ENCODE measurements at places on chromosomes 2 and 18.

GRCh38 chr2:175755169-175755568 lies 246.9 kb downstream of the LNPK start:
- H3K4me3 ChIP-seq = no peak overlapping the region
- H3K27me3 ChIP-seq = peaks cover 7% of the 10 kb centered on the region
- no peak overlapping the region for H3K27ac ChIP-seq
- no peaks in the 10 kb centered on the region for H3K36me3 ChIP-seq
- H3K4me1 ChIP-seq = no peaks in the 10 kb centered on the region

DNA sequence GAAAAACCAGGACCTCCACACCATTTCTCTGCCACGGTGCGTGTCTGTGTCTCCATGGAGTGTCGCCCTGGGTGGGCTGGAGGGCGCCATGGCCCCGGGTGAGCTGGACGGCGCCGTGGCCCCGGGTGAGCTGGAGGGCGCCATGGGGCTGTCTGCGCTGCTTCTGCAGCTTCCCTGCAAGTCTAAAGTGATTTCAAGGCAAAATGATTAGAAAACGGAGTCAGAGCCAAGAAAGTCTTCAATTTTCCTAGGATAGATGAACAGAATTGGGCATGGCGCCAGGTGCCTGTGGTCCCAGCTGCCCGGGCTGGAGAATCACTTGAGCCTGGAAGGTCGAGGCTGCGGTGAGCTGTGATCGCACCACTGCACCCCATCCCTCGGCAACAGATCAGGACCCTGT lies 27.7 kb upstream of the NFATC1 start:
- H3K36me3 ChIP-seq = no peaks in the 10 kb centered on the region
- H3K4me1 ChIP-seq = no peaks in the 10 kb centered on the region
- H3K4me3 ChIP-seq = no peak overlapping the region
- DNase-seq = no peak
- H3K27me3 ChIP-seq = no peaks in the 10 kb centered on the region

DNA sequence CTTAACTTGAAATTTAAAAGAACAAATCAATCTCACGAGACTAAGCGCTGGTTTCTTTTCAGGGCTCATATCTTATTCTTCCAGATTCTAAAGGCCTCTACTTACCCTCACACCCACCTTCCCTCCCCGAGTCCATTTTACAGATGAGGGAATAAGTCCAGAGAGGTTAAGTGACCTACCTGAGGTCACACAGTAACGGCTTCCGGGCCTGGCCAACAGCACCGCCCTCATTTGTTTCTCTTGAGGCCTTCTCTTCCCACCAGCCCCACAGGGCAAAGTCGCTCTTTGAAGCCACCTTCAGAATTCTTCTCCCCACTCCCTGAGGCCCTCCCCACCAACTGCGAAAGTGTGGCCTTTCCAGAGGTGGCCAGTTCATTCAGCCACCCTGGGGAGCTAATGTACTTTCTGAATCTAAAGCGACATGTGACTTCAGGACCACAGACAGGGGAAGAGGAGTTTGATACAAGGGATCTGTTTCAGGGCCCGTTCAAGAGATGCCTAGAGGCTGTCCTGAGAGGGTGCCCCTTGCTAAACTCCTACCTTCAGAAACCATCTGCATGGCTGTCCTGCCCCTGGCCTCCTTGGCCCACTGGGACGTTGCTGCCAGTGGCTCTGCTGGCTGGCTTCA lies 275.3 kb downstream of the HAUS1 start:
- no peak for DNase-seq
- no peak overlapping the region for H3K27ac ChIP-seq
- no peak overlapping the region for H3K4me3 ChIP-seq

GRCh38 chr18:30908381-30908780 lies 134.2 kb downstream of the DSC3 start:
- H3K27me3 ChIP-seq = no peaks in the 10 kb centered on the region
- H3K36me3 ChIP-seq = no peaks in the 10 kb centered on the region
- H3K4me1 ChIP-seq = no peaks in the 10 kb centered on the region
- H3K27ac ChIP-seq = no peak overlapping the region
- DNase-seq = no peak

GRCh38 chr2:120947327-120947726 lies 211.7 kb downstream of the GLI2 start:
- no peaks in the 10 kb centered on the region for H3K4me1 ChIP-seq
- DNase-seq = no peak
- no peak overlapping the region for H3K27ac ChIP-seq
- H3K36me3 ChIP-seq = no peaks in the 10 kb centered on the region
- no peak overlapping the region for H3K4me3 ChIP-seq

GRCh38 chr2:102235491-102235890 lies 48.7 kb downstream of the IL1RL2 start:
- DNase-seq = no peak
- no peak overlapping the region for H3K4me3 ChIP-seq
- H3K4me1 ChIP-seq = peaks cover 14% of the 10 kb centered on the region
- no peaks in the 10 kb centered on the region for H3K36me3 ChIP-seq
- H3K27ac ChIP-seq = no peak overlapping the region

DNA sequence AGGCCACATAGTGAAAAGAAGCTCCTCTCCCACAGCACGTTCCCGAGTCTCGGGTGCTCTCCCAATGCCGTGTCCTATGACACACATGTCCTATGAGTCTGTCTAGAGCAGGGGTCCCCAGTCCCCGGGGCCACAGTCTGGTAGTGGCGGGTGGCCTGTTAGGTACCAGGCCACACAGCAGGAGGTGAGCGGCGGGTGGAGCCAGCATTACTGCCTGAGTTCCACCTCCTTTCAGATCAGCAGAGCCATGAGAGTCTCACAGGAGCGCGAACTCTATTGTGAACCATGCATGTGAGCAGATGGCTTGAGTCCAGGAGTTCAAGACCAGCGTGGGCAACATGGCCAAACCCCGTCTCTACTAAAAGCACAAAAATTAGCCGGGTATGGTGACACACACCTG lies 112.6 kb downstream of the ZBTB7C start:
- H3K36me3 ChIP-seq = no peaks in the 10 kb centered on the region
- DNase-seq = no peak
- H3K4me1 ChIP-seq = peaks cover 45% of the 10 kb centered on the region
- H3K4me3 ChIP-seq = no peak overlapping the region

DNA sequence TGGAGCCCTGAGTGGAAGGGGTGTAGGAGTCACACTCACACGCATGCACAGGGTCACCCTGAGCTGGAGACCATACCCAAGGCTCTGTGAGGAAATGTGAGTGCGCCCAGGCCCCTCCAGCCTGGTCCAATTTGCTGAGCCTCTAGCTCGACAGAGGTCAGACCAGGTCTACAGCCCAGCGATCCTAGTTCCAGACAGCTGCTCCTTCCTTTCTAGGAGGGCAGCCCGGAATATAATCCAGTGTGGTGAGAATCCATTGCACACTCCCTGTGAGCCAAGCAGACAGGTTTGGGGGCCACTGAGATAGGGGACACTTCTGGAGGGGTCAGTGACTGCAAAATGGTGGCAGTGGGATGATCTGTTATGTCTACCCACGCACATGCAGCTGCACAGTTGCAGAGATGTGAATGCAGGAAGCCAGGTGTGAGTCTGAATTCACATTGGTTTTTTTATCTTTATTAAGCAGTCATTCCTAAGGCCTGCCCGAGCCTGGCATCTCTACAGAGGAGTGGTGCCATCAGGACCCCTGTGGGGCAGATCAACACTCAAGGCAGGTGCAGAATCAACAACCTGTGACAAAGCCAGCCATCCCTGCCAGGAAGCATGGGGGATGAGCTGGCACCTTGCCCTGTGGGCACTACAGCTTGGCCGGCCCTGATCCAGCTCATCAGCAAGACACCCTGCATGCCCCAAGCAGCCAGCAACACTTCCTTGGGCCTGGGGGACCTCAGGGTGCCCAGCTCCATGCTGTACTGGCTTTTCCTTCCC lies at the start of gene GPR148:
TSS of gene GPR148 (plus strand) at position 522 of the 768 bp plus-strand sequence. CDS start at position 604, 82 bp downstream.
- no peaks in the 10 kb centered on the region for H3K36me3 ChIP-seq
- no peak within 1 kb of the TSS for H3K4me3 ChIP-seq
- H3K27ac ChIP-seq = no peak within 1 kb of the TSS
- no peak for DNase-seq
- H3K27me3 ChIP-seq = peaks cover 74% of the 10 kb centered on the region
- no peaks in the 10 kb centered on the region for H3K4me1 ChIP-seq

GRCh38 chr2:3759331-3759730 lies 56.0 kb downstream of the DCDC2C start:
- no peak overlapping the region for H3K4me3 ChIP-seq
- no peak for DNase-seq
- H3K4me1 ChIP-seq = no peaks in the 10 kb centered on the region
- H3K36me3 ChIP-seq = no peaks in the 10 kb centered on the region

DNA sequence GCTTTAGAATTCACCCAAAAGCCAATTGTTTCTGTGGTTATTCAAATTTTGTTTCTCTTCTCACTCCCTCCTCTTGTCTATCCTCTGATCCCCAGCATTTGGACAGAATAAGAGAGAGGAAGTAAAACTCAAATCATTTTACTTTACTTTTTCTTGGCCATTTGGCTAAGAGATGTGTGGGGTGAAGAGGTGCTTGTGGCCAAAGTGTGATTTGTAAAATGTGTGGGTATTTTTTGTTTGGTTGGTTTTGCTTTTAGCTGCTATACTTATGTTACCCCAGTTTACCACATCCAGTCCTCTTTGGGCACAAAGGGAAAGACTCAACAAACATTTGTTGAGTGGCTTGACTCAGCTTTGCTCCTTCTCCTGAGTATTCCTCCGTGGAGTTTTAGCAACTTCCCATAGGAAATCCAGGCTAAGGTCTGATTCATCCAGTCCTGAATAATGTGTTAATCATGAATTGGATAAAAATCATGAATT lies 109.1 kb upstream of the CYP1B1 start:
- no peaks in the 10 kb centered on the region for H3K4me1 ChIP-seq
- no peaks in the 10 kb centered on the region for H3K36me3 ChIP-seq
- no peaks in the 10 kb centered on the region for H3K27me3 ChIP-seq
- no peak overlapping the region for H3K27ac ChIP-seq
- DNase-seq = no peak

- H3K36me3 ChIP-seq = no peaks in the 10 kb centered on the region
- DNase-seq = no peak
- H3K4me3 ChIP-seq = no peak overlapping the region
- H3K27ac ChIP-seq = no peak overlapping the region
- H3K27me3 ChIP-seq = no peaks in the 10 kb centered on the region
- H3K4me1 ChIP-seq = no peaks in the 10 kb centered on the region
Observed at GRCh38 chr2:45804987-45805755, 153.7 kb downstream of the PRKCE start.

GRCh38 chr2:160022162-160022561 lies 40.3 kb downstream of the PLA2R1 start:
- DNase-seq = no peak
- no peaks in the 10 kb centered on the region for H3K27me3 ChIP-seq
- H3K27ac ChIP-seq = no peak overlapping the region
- H3K4me3 ChIP-seq = no peak overlapping the region

- H3K36me3 ChIP-seq = no peaks in the 10 kb centered on the region
- H3K4me3 ChIP-seq = no peak overlapping the region
- no peak for DNase-seq
- H3K27ac ChIP-seq = no peak overlapping the region
Observed at GRCh38 chr2:152166633-152167032, 8.9 kb downstream of the STAM2 start.

- no peaks in the 10 kb centered on the region for H3K27me3 ChIP-seq
- H3K36me3 ChIP-seq = no peaks in the 10 kb centered on the region
- H3K27ac ChIP-seq = no peak overlapping the region
- no peaks in the 10 kb centered on the region for H3K4me1 ChIP-seq
- DNase-seq = no peak
Observed at GRCh38 chr2:56483081-56483480, 299.3 kb downstream of the CCDC85A start.

DNA sequence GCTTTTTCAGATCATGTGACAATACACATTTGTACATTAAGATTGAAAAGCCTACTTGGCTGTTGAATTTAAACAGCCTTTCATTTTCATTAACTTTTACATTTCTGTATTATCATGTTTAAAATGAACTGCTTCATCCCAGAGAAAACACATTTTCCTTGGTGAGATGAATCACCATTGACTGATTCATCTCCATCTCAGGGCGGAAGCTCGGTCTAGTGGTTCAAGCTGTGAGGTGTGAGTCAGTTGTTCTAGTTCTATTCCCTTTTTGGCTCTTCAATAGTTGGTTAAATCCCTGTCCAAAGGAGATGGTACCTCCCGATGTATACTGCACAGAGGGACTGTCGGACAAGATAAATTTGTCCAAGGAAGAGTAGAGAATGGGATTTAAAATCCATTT lies 189.7 kb downstream of the ADCYAP1 start:
- no peak overlapping the region for H3K4me3 ChIP-seq
- H3K4me1 ChIP-seq = no peaks in the 10 kb centered on the region

DNA sequence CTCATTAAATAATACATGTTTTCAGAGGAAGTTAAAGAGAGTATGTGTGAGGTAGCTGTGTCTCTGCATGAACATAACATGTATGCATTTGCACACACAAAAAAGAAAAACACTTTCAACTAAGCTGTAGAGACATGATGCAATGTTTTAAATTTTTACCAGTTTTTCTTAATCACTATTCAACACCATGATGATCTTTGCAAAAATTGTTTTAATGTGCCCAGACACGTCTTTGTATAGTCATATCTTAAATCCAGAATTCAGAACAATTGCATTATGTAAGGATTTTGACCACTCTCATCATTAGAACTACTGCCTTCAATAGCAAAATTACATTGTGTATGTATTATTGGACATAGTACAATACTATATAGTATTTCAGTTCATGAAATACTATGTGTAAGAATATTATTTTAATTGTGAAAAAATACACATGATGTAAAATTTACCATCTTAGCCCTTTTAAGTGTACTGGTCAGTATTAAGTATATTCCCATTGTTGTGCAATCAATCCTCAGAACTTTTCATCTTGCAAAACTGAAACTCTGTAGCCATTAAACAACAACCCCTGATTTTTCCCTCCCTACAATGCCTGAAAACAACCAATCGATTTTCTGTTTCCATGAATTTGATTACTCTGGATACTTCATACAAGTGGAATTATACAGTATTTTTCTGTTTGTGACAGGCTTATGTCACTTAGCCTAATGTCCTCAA lies 104.5 kb upstream of the ACVR2A start:
- no peaks in the 10 kb centered on the region for H3K4me1 ChIP-seq
- no peaks in the 10 kb centered on the region for H3K27me3 ChIP-seq
- DNase-seq = no peak
- no peak overlapping the region for H3K4me3 ChIP-seq

GRCh38 chr2:106573773-106574172 lies 86.6 kb downstream of the CD8B2 start:
- no peaks in the 10 kb centered on the region for H3K36me3 ChIP-seq
